ENCODE measurements at places on chromosomes 2 and 18.

- DNase-seq, result no peak
These were observed 27.4 kb upstream of the CCNYL1 start for GRCh38 chr2:207683879-207684627.

DNA sequence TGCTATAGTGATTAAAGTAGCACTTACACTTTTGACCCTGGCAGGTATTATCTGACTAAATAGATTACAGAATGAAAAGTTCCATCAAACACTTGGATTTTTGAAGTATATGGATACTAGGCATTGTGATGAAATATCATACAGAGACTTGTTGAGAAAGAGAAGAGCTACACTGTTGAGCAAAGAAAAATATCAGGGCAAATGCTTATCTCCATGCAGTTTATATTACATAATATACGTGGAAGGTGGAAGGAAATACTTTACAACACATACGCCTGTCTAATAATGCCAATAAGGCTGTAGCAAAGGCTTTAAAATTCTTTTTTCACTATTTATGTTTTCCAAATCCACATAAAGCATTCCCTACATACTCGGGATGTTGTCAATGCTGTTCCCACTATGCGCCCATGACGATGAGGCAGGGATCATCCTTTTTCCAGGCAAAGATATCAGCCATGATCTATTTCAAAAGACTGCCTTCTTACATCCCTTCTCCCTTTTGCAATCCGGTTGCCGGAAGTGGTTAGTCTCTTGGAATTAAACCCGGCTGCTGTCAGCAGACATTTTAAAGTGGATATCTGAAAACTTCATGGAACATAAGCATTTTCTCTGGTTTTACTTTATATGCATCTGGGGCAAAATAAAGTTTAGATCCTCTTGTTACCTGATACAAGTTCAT lies 92.6 kb upstream of the ITGA4 start:
- DNase-seq, result no peak

- DNase-seq, result no peak
These were observed 477.5 kb downstream of the SLC4A3 start for GRCh38 chr2:220104871-220105351.

DNA sequence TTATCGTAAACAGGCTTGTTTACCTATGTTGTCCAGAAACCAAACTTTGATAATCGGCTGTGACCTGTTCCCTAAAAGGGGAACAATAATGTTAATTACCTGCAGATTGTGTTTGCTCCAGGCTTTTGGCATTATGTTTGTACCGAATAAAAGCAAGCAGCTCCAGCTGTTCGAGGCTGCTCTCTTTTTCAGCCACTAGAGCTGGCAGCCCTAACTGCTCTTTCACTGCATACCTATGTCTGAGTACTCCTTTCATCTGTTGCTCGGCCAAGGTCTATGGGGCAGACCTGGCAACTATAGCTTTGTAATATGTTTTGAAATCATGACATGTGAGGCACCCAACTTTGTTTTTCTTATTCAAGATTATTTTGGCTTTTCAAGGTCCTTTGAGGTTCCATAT lies 77.8 kb upstream of the EHBP1 start:
- no peak for DNase-seq

DNA sequence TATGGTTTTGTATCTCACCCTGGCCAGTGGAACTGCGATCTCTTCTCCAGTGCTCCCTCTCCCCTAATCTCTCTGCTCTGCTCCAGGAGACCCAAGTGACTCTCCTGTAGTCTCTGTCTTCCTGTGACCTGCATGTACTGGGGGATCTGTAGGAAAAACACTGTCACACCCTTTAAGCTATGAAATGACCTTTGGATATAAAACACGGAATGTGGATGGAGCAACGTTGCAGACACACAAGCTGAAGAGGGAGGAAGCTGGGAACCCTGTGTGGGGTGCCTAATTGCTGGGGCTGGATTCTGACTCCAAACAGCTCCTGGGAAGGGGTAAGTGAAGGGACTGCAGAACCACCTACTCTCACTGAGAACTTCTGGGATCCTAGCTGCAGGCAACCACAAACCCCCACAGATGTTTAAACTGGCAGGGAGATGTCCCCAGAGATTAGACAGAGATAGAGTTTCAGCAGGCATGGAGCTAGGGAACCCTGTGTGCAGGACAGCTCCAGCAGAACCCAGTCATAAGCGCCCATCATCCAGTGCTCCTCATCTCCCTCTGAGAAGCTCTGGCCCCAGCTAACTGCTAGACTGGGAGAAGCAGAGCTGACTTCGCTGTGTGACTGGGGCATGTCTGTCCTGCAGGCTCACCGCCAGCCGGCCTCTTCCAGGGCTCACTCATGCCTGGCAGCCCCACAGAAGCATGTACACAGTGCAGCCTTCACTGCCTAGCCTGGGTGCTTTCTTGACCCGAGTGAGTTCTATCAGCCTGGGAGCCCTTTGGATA lies 482.7 kb upstream of the SETBP1 start:
- no peak for DNase-seq

DNA sequence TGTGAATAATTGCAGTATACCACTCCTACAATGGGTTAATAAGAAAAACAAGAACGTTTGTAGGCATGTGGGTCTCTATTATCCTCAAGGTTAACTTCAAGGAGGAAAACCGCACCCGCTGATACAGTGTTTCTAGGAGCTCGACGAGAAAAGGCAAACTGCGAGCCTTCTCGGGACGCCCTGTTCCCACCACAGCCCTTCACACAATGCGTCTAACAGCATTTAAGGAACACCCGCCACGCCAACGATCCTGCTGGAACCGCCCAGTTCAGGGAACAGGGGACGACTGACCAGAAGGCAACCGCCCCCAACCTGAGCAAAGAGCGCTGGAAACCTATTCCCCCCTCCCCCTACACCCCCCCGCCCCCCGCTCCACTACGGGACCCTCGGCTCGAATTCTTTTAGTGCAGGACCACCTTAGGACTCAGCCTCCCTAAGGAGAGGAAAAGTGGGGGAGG lies 710 bp upstream of the TMSB10 start:
- peak; percentile 77 for DNase-seq

DNA sequence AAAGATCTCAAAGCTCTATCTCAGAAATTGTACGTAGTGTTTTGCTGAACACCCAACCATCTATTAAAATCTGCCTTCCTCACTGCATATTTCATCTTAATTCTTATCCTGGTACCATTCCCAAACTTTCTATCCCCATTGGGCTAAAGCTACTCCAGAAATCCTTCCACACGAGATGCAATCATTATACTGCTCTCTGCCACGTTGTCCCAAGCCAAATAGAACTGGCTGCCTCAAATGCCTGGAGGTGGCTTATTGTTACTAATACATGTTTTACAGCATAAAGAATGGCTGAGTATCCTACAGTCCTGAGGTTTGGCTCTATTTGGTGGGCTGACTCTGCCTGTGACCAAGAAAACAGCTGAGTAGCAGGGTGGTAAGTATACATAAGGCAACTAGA lies 306.0 kb upstream of the ACVR2A start:
- no peak for DNase-seq

DNA sequence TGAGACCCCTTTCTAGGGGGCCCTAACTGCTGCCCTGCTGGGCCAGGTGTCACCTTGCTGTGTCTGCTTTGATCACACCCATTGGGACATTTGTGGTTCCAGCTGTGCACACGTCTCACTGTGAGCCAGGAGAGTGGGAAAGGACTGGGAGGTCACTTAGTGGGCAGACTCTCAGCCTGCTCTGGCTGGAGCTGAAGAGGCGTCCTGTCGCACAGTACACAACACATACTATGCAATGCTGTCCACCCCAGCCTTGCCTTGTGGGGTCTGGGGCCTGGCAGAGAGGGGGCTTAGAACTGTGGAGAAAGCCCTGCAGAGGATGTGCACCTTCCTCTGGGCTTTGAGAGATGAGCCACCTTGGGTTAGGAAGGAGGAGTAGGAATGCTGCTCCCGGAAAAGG lies 25.3 kb upstream of the ASPRV1 start:
- DNase-seq, result no peak

GRCh38 chr18:58447402-58448095 lies 181.3 kb downstream of the ALPK2 start:
- no peak for DNase-seq

GRCh38 chr18:75392226-75392578 lies 35.3 kb downstream of the SMIM21 start:
- no peak for DNase-seq

DNA sequence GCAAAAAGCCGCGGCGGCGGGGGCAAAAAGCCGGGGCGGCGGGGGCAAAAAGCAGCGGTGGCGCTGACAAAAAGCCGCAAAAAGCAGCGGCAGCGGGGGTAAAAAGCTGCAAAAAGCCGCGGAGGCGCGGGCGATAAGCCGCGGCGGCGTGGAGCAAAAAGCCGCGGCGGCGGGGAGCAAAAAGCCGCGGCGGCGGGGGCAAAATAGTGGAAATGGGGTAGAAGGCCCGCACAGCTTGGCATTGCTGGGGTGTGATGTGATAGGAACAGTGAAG lies 450.1 kb downstream of the ANKRD30B start:
- no peak for DNase-seq

DNA sequence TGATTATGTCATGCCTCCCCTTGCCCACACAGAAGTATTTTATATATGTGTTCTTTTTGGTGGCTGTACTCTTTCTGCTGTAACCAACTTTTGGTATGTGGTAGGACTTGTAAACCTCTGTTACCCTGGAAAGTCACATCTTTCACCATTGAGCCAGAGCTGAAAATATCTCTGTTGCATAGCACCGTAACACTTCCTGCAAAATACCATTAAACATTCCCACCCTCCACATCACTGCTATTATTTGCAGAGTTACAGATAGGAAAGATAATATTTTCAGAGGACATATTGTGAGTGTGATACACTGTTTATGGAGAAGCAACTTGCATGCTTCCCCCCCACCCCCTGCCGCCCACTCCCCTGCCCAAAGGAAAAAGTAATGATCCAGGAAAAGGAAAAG lies 44.8 kb downstream of the CAB39 start:
- DNase-seq, result no peak

GRCh38 chr2:220682616-220683015 lies 889.5 kb downstream of the EPHA4 start:
- no peak for DNase-seq

GRCh38 chr18:27121108-27121507 lies 64.0 kb downstream of the CHST9 start:
- DNase-seq, result no peak
